ENCODE measurements at places on chromosomes 3 and 15.

GRCh38 chr3:25064681-25065080, 363.4 kb upstream of the RARB start:
- no peak for DNase-seq

DNA sequence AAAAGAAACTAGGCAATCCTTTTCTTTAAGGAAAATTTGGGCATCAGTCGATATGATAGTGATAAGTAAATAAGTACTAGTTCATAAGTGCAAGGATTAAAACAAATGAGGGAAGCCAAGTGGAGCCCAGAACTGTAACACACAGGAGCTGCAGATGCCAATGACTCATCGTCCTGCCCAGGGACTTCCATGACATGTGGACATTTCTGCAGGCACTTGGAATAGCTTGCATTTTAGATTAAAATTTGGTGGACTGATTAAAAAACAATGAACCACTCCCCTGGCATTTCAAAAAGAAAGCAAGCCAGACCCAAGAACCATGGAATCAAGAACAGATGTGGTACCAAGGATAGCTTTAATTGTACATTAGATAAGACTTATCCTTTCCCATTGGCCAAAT, 2.9 kb downstream of the SAMD7 start:
- no peak for DNase-seq

GRCh38 chr3:193240850-193241706, at the start of gene PLAAT1:
TSS of gene PLAAT1 (plus strand) at chr3:193241222. CDS start at chr3:193255651, 14,429 bp downstream.
- DNase-seq = peak; percentile 70

DNA sequence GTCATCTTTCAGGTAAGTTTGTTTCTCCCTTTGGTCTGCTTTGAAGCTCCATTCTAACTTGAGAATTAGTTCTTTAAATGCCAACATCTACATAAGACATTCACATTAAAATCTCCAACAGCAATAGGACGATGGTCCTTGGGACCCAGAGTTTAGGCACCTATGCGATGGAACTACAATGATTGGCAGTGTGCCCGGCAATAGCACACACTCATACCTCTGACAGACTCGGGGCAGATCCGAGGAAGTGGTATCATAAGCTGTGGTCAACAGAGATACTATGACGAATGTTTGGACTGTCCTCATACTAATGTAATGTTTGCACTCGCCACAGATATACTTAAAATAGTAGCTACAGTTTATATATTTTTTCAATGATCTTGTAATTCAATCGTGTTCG, 34.2 kb upstream of the NR2F2 start:
- DNase-seq = no peak

- no peak for DNase-seq
Measured at GRCh38 chr3:144774897-144775296, 803.3 kb downstream of the DIPK2A start.

GRCh38 chr3:98574132-98574531, 19.3 kb downstream of the CPOX start:
- no peak for DNase-seq

- no peak for DNase-seq
Measured at GRCh38 chr3:156978481-156978961, 152.4 kb downstream of the LEKR1 start.

GRCh38 chr3:170806676-170807075, 63.3 kb downstream of the RPL22L1 start:
- DNase-seq = no peak

DNA sequence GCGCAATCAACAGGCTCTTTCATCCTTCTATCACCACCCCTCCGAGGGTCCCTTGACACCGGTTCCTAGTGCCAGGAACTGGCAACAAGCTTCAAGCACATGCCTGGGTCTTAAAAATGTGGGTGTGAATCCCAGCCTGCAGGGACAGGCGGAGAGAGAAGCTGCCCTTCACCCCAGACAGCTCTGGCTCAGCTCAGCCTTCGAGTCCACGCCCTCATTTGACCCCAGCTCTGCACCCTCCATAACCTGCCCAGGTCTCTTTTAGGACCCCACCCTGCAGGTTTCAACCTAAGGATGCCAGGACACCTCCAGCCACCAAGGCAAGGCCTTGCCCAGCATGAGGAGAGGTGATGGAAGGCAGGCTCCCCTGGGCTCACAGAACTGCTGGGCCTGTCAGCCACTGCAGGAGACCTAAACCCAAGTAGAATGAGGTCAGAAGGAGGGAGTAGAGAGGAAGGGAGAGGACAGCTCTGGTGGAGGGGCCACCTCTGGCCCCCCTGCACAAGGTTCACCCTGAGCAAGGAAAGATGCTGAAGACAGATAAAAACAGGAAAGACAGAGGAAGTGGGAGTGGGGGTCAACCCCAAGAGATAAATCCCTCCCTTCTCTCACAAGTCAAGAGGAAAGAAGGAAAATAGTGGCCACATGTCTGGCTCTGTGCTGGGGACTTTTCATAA, 2.6 kb upstream of the LOXL1 start:
- no peak for DNase-seq

- DNase-seq = no peak
Measured at GRCh38 chr3:161859865-161860450, 363.4 kb downstream of the OTOL1 start.

DNA sequence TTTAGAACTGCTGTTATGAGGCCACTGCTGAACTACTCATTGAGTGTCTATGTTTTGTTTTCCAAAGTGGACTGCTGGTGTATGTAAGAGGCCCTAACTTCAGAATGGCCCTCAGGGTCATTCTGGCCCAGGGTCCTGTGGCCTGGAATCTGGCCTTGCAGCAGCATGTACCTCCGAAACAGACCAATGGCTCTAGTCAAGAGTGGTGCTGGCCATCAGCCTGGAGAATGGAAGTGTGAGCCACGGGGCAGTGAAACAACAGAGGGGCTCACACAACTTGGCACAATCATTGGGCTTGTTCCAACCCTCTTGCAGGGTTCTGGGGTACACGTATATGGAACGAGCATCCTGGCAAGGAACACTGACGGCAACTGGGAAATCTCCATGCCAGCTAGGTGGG, 40.5 kb downstream of the SCN5A start:
- DNase-seq = no peak

- no peak for DNase-seq
Measured at GRCh38 chr3:144114767-144115166, 143.1 kb downstream of the DIPK2A start.

DNA sequence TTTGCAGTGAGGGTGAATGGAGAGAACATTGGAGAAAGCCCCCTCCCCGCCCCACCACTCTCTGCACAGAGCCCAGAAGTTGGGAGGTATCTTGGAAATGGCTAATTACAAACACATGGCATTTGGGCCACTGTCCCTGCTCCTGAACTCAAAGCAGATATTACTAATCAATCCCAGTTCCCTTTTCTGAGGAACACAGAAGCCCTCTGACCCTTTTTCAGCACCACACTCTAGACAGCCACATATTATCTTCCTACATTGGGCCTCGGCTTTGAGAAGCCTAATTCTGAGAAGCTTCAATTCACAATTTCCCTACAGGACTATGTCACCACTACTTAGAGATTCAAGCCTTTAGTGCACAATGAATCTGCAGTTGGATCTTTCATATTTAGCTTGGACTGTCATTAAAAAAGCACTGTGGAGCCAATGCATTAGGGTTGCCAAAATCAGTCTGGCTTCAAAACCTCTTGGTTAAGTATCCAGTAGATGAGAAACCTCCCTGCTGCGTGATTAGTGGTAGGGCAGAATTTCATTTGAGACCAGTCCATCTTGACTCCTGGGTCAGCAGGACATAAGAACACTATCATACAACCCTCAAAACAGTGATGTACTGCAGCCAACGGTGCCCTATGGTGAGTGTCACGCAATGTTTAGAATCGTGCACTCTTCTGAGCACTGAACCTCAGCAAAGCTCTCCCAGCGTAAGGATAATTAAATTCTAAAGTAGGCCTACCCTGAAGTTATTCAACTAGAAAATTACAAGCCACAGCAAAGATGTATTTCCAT, 26.1 kb downstream of the MGLL start:
- DNase-seq = peak; percentile 97

DNA sequence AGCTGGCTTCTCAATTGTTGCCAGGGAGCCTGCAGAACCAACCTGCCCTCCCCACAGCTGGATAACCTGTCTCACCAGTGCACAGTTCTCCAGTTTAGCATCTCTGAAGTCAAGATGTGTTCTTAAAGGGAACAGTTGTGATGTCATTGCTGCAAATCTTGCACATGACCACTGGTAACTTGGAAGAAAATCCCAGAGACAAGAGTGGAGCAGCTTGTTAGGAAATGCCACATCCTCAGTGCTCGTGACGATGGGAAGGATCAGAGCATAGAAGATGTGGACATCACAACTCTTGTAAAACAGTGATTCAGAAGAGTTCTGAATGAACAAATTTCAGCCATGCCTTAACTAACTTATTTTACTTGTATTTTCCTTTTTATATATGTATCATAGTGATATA, 36.1 kb upstream of the LIMD1 start:
- no peak for DNase-seq

- no peak for DNase-seq
Measured at GRCh38 chr3:159859836-159860235, 128.8 kb upstream of the IL12A start.

DNA sequence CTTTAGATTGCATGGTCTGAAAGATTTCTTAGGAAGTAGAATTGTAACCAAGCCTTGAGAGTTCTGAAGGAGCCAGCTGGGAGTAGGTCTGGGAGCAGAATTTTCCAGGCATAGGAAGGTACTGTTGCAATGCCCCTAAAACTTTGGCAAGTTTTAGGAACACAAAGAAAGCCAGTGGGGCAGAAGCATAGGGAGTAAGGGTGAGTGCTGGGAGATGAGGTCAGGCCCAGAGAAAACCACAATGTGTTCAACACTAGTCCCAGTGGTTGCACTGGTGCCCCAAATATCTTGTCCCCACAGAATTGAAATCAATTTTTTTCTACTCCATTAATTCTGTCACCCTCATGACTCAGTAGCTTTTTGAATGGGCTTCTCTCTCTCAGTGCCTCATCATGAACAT, 120.7 kb upstream of the GALNT15 start:
- no peak for DNase-seq

DNA sequence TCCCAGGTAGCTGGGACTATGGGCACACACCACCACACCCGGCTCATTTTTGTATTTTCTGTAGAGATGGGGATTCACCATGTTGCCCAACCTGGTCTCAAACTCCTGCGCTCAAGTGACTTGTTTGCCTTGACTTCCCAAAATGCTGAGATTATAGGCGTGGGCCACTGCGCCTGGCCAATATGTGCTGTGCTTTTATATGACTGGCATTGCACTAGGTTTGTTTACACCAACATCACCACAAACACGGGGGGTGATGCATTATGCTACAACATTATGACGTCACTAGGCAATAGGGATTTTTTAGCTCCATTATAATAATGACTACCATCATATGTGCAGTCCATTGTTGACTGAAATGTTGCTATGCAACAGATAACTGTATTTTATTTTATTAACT, 6.9 kb downstream of the APH1B start:
- no peak for DNase-seq

DNA sequence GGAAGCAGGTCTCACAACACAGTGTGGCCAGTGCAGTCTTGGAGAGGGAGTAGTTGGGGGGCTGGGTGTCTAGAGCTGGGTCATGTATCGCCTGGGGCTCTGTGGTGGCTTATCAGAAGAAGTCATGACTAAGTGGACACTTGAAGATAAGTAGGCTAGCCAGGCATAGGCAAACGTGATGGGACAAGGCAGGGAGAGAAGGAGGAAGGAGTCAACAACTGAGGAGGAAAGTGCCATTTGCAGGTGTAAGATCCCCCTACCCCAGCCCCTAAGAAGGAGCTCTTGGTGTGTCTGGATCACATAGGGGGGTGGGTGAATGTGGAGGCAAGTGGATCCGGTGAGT, 352.3 kb downstream of the LRTM1 start:
- DNase-seq = no peak

GRCh38 chr3:19931180-19931692, 2.8 kb downstream of the EFHB start:
- DNase-seq = no peak

GRCh38 chr3:39122813-39123212, 15.3 kb downstream of the TTC21A start:
- no peak for DNase-seq

DNA sequence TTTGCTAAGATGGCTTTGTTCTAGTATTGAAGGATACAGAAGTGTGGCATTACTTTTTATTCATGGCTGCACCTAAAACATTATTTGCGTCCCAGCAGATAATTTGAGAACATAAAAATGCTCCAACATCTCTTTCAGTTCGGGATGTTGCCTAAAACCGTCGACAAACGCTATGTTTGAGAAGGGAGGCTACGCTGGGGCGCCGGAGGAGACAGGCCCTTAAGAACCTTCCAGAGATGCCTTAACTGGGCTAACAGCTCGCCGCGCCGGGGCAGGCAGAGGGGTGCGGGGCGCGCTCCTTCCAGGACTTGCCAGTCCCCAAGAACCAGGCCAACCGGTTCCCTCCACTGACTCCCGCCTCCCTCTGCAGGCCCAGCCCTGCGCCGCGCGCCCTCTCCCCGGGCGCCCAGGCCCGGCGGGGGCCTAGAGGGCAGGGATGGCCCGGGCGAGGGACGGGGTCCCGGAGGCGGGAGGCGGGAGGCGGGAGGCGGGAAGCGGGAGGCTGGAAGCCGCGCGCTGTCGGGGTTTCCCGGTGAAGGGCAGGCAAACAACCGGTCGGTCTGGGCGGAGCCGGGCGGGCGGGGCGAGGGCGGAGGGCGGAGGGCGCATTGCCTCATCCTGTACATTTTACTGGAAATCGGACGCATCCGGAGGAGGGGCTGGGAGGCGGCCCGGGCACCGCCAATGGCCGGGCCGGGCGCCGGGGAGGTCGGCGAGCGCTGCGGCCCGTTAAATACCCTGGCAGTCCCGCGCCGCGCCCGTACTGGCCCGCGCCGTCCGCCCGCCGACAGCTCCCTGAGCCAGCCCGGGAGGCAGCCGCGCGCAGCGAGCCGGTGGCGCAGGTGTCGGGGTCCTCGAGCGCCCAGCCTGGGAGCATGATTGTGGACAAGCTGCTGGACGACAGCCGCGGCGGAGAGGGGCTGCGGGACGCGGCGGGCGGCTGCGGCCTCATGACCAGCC, at the start of gene NFKBIZ:
TSS of gene NFKBIZ (plus strand) at position 761 of the 960 bp plus-strand sequence. CDS start at position 876, 115 bp downstream.
- no peak for DNase-seq

DNA sequence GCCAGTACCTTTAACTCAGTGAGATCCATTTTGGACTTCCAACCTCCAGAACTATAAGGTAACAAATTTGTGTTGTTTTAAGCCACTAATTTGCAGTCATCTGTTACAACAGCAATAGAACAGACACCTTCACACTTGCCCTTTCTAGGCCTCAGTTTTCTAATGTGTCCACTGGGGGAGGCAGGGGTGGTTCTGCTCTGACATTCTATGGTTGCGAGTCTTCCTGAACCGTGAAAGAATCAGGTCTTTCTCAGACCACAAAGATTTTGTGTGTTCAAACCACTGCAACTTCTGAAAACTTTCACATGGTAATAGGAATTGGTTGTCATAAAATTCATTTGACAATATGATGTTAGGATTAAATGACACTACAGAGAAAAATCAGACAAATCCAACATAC, 26.8 kb upstream of the CSTA start:
- DNase-seq = no peak

- no peak for DNase-seq
Measured at GRCh38 chr3:28050885-28051284, 190.5 kb upstream of the CMC1 start.

DNA sequence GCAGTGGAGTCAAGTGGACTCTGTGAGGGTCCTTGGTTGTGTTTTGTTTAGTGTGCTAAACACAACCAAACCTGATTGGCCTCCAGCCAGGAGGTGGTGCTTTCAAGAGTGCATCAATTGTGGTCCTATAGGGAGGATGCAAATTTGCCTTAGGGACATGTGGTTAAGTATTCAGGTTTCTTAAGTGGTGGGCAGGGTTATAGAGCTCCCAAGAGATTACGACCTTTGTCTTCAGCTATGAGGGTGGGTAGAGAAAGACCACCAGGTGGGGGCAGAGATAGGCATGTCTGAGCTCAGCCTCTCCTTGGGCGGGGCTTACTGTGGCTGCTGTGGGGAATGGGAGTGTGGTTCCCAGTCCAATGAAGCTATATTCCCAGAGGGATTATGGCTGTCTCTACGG, 186.6 kb downstream of the SQOR start:
- DNase-seq = no peak
